ENCODE measurements at places on chromosomes 6 and 20.

- no peak for DNase-seq
Measured at GRCh38 chr6:24053057-24053456, 73.0 kb upstream of the NRSN1 start.

- no peak for DNase-seq
Measured at GRCh38 chr6:108193131-108193530, 27.3 kb downstream of the NR2E1 start.

DNA sequence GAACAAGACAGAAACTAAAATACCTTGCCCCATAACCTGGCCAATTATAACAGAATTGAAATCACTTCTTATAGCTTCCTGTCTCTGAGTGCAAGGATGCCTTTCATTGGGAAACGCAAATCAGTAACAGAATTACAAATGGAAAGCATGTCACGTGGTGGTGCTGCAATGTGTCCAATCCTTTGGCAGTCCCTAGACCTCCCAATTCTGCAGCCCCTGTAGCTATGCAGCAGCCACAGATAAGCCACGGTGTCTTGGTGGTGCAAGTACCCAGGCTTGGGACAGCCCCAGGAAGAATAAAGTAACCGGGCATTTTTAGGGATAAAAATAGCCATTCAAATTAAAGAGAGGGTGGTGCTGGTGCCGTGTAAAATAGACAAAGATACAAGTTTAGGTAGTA lies 134.6 kb upstream of the CCN2 start:
- DNase-seq = no peak

- no peak for DNase-seq
Measured at GRCh38 chr6:144148886-144149285, 1.4 kb upstream of the STX11 start.

- no peak for DNase-seq
Measured at GRCh38 chr6:21442874-21443273, 150.7 kb upstream of the SOX4 start.

Data from WERI-Rb-1 (cell line).